Lower lobe of right lung (tissue), 2 donors: ENCODE measurements at places on chromosomes 4 and X. TPM values are rescaled to one million over a fixed set of nuclear protein-coding genes. Genes with fewer than 3 reads are reported as not detected.
A peak's percentile ranks its signal among the peaks of the same experiment; 100 is the strongest.

DNA sequence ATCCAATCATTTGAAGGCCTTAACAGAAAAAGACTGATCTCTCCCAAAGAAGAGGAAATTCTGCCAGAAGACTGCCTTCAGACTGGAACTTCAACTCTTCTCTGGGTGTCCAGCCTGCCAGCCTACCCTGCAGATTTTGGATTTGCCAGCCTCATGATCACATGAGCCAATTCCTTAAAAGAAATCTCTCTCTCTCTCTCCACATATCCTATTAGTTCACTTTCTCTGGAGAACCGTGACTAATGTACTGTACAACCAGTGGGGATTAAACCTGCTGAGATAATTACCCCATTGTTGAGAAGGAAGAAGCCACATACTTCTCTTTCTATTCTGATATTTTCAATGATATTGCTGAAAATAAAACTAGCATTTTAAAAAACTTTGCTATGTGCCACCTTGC lies 711.3 kb upstream of the AMOT start:
- no peak for DNase-seq

GRCh38 chr4:138235419-138235952 lies 6.7 kb downstream of the SLC7A11 start:
- no peak for DNase-seq

DNA sequence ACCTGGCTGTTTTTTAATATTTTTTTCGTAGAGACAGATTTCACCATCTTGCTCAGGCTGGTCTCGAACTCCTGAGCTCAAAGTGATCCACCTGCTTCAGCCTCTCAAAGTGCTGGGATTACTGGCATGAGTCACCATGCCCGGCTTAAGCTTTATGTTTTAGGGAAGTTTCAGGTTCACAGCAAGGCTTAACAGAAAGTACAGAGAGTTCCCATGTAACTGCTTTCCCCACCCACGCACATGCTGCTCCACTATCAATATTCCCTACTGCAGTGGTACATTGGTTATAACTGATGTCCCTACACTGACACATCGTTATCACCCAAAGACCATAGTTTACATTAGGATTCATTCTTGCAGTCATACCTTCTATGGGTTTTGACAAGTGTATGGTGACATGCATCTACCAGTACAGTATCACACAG lies 62.7 kb downstream of the PRPS1 start:
- DNase-seq, result no peak

DNA sequence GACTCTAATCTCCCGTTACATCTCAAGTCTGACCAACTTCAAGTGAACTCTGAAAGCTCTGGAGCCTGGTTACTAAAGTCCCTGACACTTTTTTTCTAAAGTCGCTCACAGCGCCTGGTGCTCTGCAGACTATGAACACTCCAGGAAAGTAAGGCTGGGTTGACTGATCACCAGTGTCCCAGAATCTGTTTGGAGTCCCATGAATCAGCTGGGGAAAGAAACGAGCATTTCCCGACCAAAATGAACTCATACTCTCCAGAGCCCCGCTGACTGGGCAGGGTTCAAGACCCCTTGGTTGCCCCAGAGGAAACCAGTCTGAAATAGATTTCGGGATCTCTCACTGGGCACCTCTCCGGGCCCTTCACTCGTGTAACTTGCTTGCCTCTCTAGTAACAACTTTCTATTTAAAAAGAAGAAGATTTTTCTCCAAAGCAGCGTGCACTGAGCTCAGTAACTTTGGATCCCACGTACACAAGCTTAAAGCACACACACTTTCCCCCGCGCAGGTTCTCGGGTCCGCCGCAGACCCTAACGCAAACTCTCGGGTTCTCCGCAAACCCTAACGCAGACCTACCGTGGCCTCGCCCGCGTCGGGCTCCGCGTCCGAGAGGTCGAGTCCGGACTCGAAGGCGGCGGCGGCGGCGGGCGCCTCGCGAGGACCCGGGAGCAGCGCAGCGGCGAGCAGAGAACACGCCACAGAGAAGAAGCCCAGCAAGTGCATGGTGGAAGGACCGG lies 964 bp downstream of the VEGFC start:
- peak; percentile 47 for DNase-seq

- DNase-seq, result no peak
These were observed 46.3 kb upstream of the ARHGEF6 start for GRCh38 chrX:136827026-136827425.

- no peak for DNase-seq
These were observed 996.1 kb upstream of the PABPC4L start for GRCh38 chr4:135197641-135198040.

DNA sequence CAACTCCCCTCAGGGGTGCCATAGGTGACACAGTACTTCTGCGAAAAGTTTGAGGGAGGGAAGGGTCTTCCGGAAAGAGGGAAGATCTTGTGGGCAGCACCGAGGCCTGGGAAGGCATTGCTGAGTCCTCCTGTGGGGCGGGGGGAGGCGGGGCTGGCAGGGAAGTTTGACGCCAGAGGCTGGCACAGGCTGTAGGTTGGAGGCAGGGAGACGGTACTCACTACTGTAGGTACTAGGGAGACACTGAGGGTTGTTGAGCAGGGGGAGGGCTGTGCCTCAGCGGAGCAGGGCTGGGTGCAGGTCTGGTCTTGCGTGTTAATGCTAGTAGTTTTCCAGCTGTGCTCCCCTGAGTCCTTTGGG lies 23.3 kb upstream of the PSAPL1 start:
- DNase-seq, result no peak

GRCh38 chr4:142312391-142312790 lies 533.7 kb downstream of the INPP4B start:
- no peak for DNase-seq

DNA sequence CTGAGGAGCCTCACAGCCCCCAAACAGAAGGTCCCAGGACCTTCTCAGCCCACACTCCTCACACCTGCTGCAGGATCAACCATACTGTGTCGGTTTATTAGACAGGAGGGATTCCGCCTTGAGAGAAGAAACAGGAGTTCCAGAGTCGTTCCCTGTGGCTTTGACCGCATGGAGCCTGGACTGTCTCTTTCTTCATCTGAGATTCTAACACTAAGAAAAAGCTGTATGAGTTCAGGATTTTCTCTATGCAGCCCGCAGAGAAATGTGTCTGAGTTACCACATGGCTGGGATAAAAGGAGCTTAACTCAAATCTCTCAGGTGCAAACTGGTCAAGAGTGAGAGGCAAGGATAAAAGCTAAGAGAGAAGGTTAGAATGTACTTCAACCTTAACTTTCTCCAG lies 126.7 kb downstream of the AFAP1 start:
- DNase-seq, result no peak

Gene PPP1R2C
- not detected for total RNA-seq

Gene FMR1NB
- total RNA-seq, result not detected
